ENCODE measurements at places on chromosomes 2 and 18. TPM values are rescaled to one million over a fixed set of nuclear protein-coding genes. Genes with fewer than 3 reads are reported as not detected.

Gene CHMP3
- 58.8 TPM for total RNA-seq

Gene NAT8
- total RNA-seq, result not detected

Gene TFCP2L1
- not detected for total RNA-seq

Gene AP1S3
- total RNA-seq, result 20.7 TPM

Gene HES6
- total RNA-seq, result 56.0 TPM

Gene PTPRM
- total RNA-seq, result not detected

Gene RAB27B
- total RNA-seq, result not detected

Gene MRPS9
- 58.2 TPM for total RNA-seq

Gene RFTN2
- not detected for total RNA-seq

Gene HOXD13
- total RNA-seq, result not detected

Gene REG1B
- total RNA-seq, result not detected

Gene C18orf54
- total RNA-seq, result 7.9 TPM

Gene BOK
- total RNA-seq, result 36.3 TPM

Gene GGCX
- total RNA-seq, result 28.4 TPM

Gene HNRNPLL
- total RNA-seq, result 47.2 TPM

Gene G6PC2
- total RNA-seq, result not detected

Gene EVX2
- total RNA-seq, result not detected

Gene WDR54
- total RNA-seq, result 104 TPM

Gene UGT1A10
- not detected for total RNA-seq

Gene UGT1A8
- not detected for total RNA-seq

Gene RBFA
- 45.1 TPM for total RNA-seq

Gene XIRP2
- total RNA-seq, result not detected

Gene CPLX4
- total RNA-seq, result not detected

Gene TMSB10
- 2,842 TPM for total RNA-seq

Gene ALLC
- total RNA-seq, result not detected

Gene ERMN
- not detected for total RNA-seq

Gene SH3YL1
- 6.1 TPM for total RNA-seq

Gene NYAP2
- not detected for total RNA-seq

Gene POMC
- not detected for total RNA-seq

Gene CAPN13
- total RNA-seq, result not detected

Gene SLC14A1
- not detected for total RNA-seq

Gene RAX
- not detected for total RNA-seq

Gene MPP4
- 7.4 TPM for total RNA-seq

Gene IL1F10
- not detected for total RNA-seq

Gene VWC2L
- not detected for total RNA-seq

Gene CAPN14
- total RNA-seq, result not detected

Gene CPS1
- 12.8 TPM for total RNA-seq

Gene UGT1A5
- not detected for total RNA-seq

Gene SCG2
- total RNA-seq, result 2.9 TPM

Gene ACYP2
- 15.5 TPM for total RNA-seq

Gene C2orf80
- 7.4 TPM for total RNA-seq

Gene SLC35F6
- total RNA-seq, result 27.5 TPM

Gene ME2
- 125 TPM for total RNA-seq

Gene ADAM23
- total RNA-seq, result 7.7 TPM

All from G401 (cell line).